ENCODE measurements at places on chromosomes 16 and 17. TPM values are rescaled to one million over a fixed set of nuclear protein-coding genes. Genes with fewer than 3 reads are reported as not detected.

Gene TBC1D3
- total RNA-seq: not detected

Gene KRT40
- not detected for total RNA-seq

Gene SCNN1B
- total RNA-seq: 1.1 TPM

Gene MYO15A
- total RNA-seq: 1.3 TPM

Gene LMF1
- 2.9 TPM for total RNA-seq

- no peaks in the 10 kb centered on the region for H3K27me3 ChIP-seq
- H3K4me1 ChIP-seq: no peaks in the 10 kb centered on the region
- no peak overlapping the region for H3K4me3 ChIP-seq
- no peak for DNase-seq
- no peak overlapping the region for H3K27ac ChIP-seq
These were observed 33.2 kb upstream of the FAM20A start for GRCh38 chr17:68634345-68634876.

DNA sequence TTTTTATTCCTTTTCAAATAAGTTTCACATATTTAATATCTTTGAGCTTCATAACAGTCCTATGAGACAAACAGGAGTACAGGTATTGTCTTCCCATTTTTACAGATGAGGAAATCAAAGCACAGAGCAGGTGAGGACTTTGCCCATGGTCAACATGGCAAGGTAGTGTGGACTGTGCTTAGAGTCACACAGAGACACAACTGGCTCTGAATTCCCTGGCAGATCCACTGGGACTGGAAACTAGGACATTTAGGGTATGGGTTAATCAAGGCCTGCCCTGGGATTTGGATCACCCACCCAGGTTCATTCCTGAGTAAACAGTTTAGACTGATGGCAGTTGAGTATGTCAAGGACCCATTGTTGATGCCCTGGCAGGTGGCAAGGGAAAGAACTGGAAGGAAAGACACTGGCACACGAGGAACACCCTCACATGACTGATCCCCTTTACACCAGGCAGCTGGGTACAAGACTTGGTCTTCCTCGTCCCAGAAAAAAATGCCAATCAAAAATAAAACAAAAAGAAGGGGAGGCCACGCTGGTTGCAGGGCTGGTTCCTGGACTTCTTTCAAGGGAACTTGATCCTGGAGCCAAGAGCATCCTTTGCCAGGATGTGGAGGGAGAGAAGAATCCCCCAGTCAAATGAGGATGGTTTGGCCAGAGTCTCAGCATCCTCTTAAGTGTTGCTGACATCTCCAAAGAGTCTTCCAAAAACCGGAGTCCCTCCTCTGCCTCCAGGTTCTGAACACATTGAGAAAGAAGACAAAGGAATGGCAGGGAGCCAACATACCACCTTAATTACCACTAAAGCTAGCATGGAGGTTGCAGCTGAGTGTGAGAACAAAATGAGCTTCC lies 34.9 kb downstream of the CHD9 start:
- peaks cover 64% of the 10 kb centered on the region for H3K4me1 ChIP-seq
- H3K4me3 ChIP-seq: no peak overlapping the region
- no peak overlapping the region for H3K27ac ChIP-seq
- DNase-seq: peak; percentile 59
- no peaks in the 10 kb centered on the region for H3K27me3 ChIP-seq
- no peaks in the 10 kb centered on the region for H3K36me3 ChIP-seq

DNA sequence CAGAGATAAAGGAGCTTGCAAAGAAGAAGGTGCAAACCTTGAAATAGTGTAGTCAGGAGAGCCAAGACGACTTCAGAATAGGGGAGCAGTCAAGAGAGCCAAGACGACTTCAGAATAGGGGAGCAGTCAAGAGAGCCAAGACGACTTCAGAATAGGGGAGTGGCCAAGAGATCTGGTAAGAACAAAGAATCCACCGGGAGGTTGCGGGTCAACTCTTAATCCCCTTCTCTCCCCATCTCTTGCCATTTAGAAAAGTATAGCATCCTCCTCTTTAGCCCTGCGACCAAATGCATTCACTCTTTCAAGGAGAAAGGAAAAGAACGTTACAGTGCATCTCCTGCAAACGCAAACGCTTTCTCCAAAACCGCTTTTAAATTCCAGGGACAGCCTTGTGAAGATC lies 713 bp downstream of the KNOP1 start:
- peak; percentile 64 for DNase-seq
- no peaks in the 10 kb centered on the region for H3K27me3 ChIP-seq
- peaks cover 25% of the 10 kb centered on the region for H3K4me1 ChIP-seq
- H3K27ac ChIP-seq: peak overlapping the region; percentile 99
- peak overlapping the region; percentile 100 for H3K4me3 ChIP-seq

DNA sequence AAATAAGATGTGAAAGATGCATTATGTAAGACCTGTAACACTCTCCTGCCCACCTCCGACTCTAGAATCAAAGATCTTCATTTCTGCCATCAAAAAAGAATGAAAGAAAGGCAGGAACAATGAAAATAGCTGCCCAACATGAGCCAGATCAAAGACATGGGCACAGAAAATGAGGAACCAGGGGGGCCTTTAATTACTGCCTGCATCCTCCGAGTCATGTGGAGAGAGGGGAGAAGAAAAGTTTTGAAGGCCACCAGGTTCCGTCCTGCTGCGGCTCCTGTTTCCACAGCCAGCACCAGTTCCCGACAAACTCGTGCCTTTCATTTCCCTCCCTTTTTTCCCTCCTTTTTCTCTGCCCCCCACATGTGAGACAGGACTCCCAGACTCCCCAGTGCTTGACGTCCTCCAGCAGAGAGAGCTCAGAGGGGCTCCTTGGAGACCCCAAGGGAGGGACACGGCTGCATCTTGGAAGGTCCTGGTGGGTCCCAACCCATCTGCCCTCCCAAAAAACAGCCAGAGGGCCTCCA lies 168.4 kb downstream of the ZNF423 start:
- DNase-seq: no peak
- no peaks in the 10 kb centered on the region for H3K4me1 ChIP-seq
- H3K4me3 ChIP-seq: no peak overlapping the region
- no peaks in the 10 kb centered on the region for H3K36me3 ChIP-seq

- H3K27ac ChIP-seq: peak overlapping the region; percentile 98
- peaks cover 11% of the 10 kb centered on the region for H3K4me1 ChIP-seq
- H3K27me3 ChIP-seq: no peaks in the 10 kb centered on the region
- no peaks in the 10 kb centered on the region for H3K36me3 ChIP-seq
These were observed 684 bp upstream of the APPBP2 start for GRCh38 chr17:60526726-60527125.

- no peaks in the 10 kb centered on the region for H3K27me3 ChIP-seq
- H3K4me1 ChIP-seq: no peaks in the 10 kb centered on the region
- H3K36me3 ChIP-seq: 0 out of 2 replicates have a peak, but pooled peaks cover 5% of the 10 kb centered on the region
These were observed 6.3 kb downstream of the E4F1 start for GRCh38 chr16:2229632-2230250.

- no peaks in the 10 kb centered on the region for H3K27me3 ChIP-seq
- no peaks in the 10 kb centered on the region for H3K36me3 ChIP-seq
- no peak for DNase-seq
- no peak overlapping the region for H3K27ac ChIP-seq
These were observed 45.8 kb downstream of the TENT4B start for GRCh38 chr16:50198802-50199403.

DNA sequence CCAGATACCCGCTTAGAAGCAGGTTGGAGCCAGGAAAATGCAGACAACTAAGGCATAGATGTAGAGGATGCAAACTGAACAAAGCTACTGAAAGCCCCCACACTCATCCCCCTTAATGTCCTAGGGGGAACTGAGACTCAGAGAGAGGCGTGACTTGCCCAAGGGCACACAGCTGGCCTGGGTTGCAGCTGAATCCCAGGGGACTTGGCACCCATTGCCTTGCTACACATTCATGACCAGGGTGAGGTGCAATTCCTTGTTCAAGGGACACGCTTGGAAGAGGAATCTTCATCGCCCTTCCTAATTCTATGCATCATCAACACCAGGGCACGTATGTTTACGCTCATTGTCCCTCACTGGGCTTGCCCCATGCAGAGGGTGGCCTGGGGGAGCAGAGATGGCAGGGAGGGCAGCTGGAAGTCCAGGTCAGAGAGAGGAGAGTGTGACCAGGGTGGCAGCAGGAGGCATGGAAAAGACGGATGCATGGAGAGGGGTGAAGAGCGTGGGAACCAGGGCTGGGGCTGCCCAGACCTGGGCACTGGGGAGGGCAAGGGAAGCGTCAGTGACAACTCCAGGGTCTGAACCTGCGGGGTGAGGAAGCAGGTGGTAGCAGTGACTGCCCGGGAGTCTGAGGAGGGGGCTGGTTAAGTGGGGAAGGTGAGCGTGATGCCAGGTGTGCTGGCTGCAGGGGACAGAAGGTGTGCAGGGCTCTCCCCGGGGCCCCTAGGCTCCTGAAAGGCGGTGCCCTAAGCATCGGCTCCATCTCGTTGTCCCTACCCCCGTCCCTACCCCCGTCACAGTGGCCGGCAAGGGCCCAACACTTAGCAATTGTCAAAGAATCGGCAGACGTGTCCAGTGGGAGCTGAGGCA lies 267.1 kb upstream of the TNRC6C start:
- peaks cover 18% of the 10 kb centered on the region for H3K27me3 ChIP-seq
- H3K27ac ChIP-seq: no peak overlapping the region
- no peak overlapping the region for H3K4me3 ChIP-seq
- H3K4me1 ChIP-seq: peaks cover 6% of the 10 kb centered on the region
- no peak for DNase-seq

DNA sequence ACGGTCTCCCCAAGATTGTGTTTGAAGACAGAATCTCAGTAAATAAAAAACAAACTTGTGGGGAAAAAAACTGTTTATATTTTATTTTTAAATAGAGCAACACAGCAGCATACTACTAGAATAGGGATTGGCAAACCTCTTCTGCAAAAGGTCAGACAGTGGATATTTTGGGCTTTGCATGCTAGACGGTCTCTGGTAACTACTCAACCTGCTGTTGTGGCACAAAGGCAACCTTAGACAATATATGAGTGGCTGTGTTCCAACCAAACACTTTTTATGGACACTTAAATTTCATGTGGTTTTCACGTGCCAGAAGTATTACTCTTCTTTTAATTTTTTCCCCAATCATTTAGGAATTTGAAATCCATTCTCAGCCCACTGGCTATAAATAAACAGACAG lies 55.0 kb downstream of the IRX5 start:
- H3K36me3 ChIP-seq: no peaks in the 10 kb centered on the region
- H3K27me3 ChIP-seq: no peaks in the 10 kb centered on the region
- no peak for DNase-seq

GRCh38 chr16:85126705-85127378 lies 14.6 kb upstream of the CIBAR2 start:
- no peak overlapping the region for H3K4me3 ChIP-seq
- H3K4me1 ChIP-seq: peaks cover 26% of the 10 kb centered on the region
- H3K27me3 ChIP-seq: no peaks in the 10 kb centered on the region
- peak; percentile 75 for DNase-seq
- no peaks in the 10 kb centered on the region for H3K36me3 ChIP-seq

DNA sequence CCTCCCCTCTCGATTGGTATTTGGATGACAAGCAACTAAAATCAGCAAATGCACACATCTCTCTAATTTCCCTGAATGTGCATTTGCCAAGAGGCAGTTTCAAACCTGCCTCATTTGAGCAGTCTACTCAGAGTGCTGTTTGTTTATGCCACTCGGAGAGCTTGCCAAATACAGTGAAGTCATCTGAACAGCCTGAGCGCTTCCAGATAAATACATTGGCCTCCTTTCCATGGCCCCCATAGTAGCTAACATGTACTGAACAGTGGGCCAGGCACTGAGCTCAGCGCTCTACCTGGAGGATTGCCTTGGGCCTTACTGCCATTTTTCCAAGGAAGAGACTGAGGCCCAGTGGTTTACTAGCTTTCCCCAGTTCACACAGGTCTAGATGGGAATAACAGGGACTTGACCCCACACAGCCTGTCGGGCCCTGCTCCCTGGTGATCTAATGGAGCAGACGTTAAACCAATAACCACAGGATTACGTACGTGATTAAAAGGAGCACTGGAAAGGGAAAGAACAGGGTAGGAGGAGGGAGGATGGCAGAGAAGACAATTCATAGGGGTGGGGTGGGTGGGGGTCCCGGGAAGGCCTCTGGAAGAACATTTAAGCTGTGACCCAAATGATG lies 18.7 kb upstream of the ANKRD40CL start:
- no peak overlapping the region for H3K27ac ChIP-seq
- H3K4me1 ChIP-seq: peaks cover 8% of the 10 kb centered on the region
- no peaks in the 10 kb centered on the region for H3K27me3 ChIP-seq
- DNase-seq: no peak
- H3K36me3 ChIP-seq: no peaks in the 10 kb centered on the region

DNA sequence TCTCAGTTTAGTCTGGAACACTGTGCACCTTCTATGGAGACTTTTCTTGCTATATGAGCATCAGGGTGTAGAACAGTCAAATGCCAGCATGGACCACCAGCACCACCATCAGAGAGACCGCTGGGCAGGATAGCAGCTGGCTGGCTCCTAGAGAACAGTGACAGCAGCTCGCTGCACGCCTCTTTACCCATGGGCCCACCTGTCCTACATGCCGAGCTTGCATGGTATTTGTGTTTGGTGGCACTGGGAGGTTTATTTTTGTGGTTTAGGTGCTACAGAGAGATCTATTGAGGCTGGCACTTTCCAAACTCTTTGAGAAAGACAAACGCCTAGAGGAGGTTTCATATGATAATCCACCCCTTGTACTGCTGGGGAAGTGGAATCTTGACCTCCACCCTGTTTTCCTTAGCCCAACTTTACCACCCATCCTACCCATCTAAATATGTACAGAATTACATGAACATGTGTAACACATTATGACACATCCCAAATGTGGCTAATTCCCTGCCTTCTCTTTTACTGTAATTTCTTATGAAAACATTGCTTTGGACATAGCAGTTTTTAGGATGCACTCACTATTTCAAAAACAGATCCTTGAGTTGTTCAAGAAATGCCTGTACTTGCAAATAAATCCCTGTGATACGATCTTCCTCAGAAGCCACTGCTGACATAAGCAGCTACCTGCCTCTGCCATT lies 46.3 kb downstream of the COG7 start:
- DNase-seq: no peak
- no peak overlapping the region for H3K27ac ChIP-seq
- peaks cover 16% of the 10 kb centered on the region for H3K4me1 ChIP-seq
- H3K36me3 ChIP-seq: peaks cover 14% of the 10 kb centered on the region

GRCh38 chr16:49537924-49538459 lies 164.4 kb downstream of the C16orf78 start:
- H3K4me3 ChIP-seq: no peak overlapping the region
- no peak for DNase-seq
- no peaks in the 10 kb centered on the region for H3K36me3 ChIP-seq
- no peaks in the 10 kb centered on the region for H3K4me1 ChIP-seq
- no peaks in the 10 kb centered on the region for H3K27me3 ChIP-seq

GRCh38 chr16:86396422-86396821 lies 113.9 kb upstream of the FOXF1 start:
- no peak overlapping the region for H3K4me3 ChIP-seq
- H3K27me3 ChIP-seq: no peaks in the 10 kb centered on the region
- no peak overlapping the region for H3K27ac ChIP-seq
- peaks cover 11% of the 10 kb centered on the region for H3K4me1 ChIP-seq

DNA sequence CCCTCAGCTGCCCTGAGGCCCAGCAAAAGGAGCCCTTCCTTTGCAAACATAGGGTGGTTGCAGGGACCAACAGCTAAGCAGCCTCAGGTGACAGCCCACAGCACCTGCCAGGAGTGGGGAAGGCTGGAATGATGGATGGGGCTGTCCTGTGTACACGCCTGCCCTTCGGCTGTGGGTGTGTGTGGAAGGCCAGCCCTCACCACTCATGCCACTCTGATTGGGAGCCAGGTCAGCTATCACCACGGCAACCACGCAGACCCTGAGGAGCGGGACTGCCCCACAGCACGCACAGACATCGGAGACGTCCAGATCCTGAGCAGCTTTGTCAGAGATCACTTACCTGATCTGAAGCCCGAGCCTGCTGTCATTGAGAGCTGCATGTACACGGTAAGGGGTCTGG lies 11.9 kb downstream of the PIPOX start:
- H3K4me1 ChIP-seq: peaks cover 8% of the 10 kb centered on the region
- no peak overlapping the region for H3K4me3 ChIP-seq
- H3K27ac ChIP-seq: no peak overlapping the region
